ENCODE measurements at places on chromosomes 1 and 21.

DNA sequence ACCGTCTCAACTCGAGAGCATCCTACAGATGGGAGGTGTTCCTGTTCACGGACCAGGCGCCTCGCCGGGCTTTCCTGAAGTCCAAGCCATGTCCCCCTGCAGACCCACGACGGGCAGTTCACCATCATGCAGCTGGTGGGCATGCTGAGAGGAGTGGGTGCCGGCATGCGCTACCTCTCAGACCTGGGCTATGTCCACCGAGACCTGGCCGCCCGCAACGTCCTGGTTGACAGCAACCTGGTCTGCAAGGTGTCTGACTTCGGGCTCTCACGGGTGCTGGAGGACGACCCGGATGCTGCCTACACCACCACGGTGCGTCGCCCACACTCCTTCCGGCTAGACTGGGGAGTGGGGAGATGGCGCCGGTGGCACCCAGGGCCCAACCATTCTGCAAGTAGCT is 35.4 kb downstream of the EPHA8 start:
- DNase-seq, result no peak

- DNase-seq, result peak; percentile 80
These were observed 2.2 kb downstream of the REG4 start for GRCh38 chr1:119808972-119809550.

GRCh38 chr1:3190256-3191041 is 121.4 kb downstream of the PRDM16 start:
- no peak for DNase-seq

DNA sequence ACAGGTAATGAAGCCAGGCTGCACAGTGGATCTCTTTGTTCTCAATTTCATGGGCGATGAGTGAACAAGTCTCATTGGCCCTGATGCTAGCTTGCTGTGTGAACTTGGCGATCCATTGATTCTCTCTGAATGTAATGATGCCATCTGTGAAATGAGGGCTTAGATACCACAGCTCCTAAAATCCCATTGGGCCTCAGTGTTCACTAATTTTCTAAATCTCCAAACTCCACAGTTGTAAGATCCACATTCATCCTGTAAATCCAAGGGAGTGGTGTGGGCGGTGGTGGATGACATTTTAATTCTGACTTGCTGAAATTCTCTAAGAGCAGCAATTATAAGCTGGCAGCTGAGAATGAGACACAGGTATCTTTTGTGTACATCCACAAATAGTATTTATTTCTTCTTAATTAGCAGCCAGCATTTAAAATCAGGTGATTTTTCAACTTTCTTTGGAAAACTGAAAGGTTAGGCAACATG is 9.6 kb upstream of the ACTL8 start:
- DNase-seq, result peak; percentile 54

- DNase-seq, result no peak
These were observed 14.5 kb upstream of the PRDM16 start for GRCh38 chr1:3054474-3054873.

DNA sequence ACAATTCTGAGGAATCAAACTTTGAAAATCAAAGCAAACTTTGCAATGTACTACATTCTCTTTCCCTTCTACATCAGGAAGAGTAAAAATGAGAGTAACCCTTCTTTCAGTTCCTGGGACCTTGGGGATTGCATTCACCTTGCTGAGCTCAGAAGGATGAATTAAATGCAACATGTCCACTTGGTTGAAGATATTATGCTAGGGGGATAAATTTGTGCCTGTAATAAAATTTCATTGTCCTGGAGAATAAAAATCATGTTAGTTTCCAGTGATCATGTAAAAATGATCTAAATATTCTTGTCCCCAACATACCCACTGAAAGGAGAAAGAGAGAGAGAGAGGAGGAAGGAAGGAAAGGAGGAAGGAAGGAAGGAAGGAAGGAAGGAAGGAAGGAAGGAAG is 587.1 kb upstream of the NEGR1 start:
- DNase-seq, result no peak

DNA sequence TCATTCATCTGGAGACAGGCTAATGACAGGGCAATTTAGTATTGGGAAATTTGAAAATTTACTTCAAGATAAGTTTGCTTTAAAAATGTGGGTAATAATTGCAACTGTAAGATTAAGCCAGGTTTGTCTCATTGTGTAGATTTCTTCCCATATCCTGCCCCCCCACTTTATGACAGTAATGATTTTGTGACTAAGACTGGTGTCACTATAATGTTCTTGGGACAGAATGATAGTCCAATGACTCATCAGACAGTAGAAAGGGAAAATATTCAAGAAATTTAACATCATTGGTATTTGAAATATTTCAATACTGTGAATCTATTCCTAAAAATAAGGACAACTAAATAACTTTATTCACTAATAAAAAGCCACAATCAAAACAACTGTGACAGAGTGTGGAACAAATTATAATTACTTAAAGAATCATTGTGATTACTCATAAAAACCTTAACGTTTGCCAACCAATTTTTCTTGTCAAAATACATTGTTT is 36.7 kb downstream of the FH start:
- no peak for DNase-seq

GRCh38 chr1:84370831-84371394 is 27.4 kb upstream of the DNASE2B start:
- DNase-seq, result no peak

GRCh38 chr1:38746941-38747600 is 112.5 kb downstream of the RRAGC start:
- DNase-seq, result no peak

- no peak for DNase-seq
These were observed 100.4 kb downstream of the ACBD6 start for GRCh38 chr1:180402001-180402400.

DNA sequence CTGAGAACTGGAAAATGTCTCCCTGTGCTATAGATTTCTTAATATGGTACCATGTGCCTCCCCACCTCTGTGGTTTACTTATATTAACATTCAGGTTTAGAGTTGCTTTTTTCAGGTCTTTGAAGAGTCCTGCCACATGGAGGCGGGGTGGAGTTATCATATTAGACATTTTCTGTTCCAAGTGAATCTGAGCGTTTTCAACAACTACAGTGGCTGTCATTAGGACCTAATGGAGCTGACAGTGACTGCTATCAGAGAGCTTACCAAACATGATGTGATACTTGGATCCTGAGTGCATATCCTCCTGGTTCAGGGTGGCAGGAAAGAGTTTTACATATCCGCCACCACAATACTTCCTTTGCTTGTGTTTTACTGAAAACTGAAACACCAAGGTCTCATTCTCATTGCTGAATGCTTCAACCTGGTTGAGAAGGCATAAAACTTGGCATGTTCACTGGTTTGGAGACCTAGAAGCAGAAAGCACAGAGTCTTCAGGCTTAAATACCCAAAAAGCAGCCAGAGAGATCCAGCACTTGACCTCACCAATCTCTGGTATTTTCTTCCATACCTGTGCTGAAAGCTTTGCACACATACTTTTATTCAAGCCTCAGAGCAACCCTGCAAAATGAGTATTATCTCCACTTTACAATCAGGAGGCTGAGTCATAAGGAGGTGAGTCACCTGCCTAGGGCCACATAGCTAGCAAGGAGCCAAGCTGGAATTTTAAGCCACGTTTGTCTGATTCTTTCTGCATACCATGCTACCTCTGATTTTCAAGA is 47.4 kb upstream of the OSBPL9 start:
- no peak for DNase-seq

DNA sequence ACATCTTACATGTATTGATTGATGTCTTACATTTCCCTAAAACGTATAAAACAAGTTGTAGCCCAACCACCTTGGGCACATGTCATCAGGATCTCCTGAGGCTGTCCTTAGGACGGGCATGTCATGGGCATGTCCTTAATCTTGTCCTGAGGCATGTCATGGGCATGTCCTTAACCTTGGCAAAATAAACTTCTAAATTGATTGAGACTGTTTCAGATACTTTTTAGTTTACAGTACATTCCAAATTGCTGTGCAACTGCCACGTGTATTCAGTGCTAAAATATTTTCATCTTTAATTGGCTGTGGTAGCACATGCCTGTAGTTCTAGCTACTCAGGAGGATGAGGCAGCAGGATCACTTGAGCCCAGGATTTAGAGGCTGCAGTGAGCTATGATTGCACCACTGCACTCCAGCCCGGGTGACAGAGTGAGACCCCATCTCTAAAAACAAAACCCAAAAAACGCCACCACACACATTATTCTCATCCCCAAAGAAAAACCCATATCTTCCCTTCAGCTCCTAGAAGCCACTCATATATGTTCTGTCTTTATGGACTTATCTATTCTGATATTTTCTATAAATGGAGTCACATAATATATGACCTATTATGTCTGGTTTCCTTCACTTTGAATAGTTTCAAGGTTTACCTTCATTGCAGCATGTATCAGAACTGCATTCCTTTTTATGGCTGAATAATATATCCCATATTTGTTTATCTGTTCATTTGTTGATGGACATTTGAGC is 96.0 kb upstream of the BTG3 start:
- DNase-seq, result no peak

All from NCI-H82 (cell line).